ENCODE measurements at places on chromosomes 16 and 17.
A peak's percentile ranks its signal among the peaks of the same experiment; 100 is the strongest.

DNA sequence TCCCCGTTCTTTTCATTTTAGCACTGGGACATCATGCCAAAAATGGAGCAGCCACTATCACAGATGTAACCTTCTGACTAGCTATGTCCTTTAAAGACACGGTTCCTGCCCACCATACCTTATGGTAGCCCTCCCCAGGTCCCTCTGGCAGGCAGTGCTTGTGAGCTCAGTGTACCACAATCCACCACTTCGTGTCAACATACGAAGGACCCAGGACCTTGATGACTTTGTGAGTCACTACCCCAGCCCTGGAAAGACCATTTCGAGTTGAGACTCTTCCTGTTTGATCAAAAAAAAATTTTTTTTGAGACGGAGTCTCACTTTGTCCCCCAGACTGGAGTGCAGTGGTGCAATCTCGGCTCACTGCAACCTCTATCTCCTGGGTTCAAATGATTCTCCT is 21.0 kb upstream of the FLCN start:
- no peak for DNase-seq

- DNase-seq: no peak
Measured at GRCh38 chr16:79074951-79075350, 525.6 kb downstream of the MAF start.

GRCh38 chr16:57007530-57007929 is 18.2 kb downstream of the NLRC5 start:
- peak; percentile 41 for DNase-seq

DNA sequence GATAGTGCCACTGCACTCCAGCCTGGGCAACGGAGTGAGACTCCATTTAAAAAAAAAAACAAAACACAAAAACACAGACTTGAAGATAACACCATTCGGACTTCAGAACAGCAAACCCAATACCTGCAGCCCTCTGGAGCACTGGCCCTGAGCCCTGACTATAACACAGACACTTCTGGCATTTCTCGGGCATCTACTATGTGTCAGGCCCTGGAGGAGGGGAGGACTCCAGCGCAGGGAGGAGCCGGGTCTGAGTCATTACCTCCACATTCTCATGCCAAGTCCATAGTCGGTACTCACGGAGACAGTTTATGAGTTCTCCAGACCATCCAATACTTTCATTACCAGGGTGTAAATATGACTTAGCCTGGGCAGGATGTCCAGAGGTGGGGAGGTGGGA is 48.8 kb downstream of the PITPNM3 start:
- DNase-seq: no peak

GRCh38 chr16:25141648-25142047 is 30.1 kb downstream of the LCMT1 start:
- no peak for DNase-seq

DNA sequence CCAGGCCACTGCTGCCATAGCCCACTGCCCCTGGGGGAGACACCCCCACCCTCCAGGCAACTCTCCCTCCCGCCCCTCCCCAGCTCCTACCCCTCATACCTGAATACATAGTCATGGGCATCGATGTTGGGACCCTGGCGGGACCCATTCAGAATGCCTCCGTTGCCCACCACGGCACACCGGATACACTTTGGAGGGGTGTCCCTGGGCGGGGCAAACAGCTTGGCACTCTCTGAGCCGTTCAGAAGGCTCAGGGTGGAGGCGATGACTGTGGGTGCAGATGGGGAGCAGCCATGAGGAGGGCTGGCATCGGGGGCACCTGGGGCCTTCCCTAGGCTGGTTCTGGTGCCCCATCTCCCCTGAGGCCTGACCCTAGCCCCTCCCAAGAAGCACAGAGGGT is 12.6 kb downstream of the ST6GALNAC2 start:
- no peak for DNase-seq

- DNase-seq: no peak
Measured at GRCh38 chr17:77863814-77864161, 94.7 kb upstream of the TNRC6C start.

- no peak for DNase-seq
Measured at GRCh38 chr17:6040504-6040903, 29.7 kb upstream of the WSCD1 start.

DNA sequence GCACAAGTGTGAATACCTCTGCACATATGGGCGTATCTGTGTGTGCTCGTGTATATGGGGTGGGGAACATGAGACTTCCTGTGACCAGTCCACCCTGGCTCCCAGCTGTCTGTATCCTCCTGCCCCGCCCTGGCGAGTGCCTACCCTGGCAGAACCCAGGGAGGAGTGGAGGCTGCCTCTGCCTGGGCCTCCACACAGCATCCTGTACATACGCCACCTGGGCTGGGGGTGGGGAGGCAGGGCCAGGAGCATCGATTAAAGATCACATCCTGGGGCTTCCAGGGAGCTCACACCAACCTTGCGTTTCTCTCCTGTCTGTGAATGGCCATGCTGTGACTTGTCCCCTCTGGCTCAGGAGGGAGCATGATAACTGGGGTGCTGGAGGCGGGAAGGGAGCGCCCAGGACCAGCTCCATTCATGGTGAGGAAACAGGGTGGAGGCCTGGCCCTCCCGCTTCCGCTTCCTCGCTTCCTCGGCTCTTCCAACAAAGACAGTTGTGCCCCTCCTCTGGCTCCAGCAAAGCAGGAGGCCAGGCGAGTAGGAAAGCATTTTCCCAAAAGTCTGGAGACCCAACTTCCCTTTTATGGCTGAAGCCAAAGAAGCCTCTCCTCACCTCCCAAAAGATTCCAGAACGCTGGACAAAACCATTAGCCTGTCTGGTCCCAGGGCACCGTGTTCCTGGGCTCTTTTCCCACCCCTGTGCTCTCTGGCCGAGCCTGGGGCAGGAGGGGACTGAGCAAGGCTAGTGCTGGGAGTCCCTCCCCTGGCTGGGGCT is 22.9 kb downstream of the ADAM11 start:
- DNase-seq: no peak

- DNase-seq: no peak
Measured at GRCh38 chr16:9248162-9248561, 156.7 kb downstream of the HAPSTR1 start.

- peak; percentile 60 for DNase-seq
Measured at GRCh38 chr16:69566981-69567680, 1.4 kb downstream of the NFAT5 start.

DNA sequence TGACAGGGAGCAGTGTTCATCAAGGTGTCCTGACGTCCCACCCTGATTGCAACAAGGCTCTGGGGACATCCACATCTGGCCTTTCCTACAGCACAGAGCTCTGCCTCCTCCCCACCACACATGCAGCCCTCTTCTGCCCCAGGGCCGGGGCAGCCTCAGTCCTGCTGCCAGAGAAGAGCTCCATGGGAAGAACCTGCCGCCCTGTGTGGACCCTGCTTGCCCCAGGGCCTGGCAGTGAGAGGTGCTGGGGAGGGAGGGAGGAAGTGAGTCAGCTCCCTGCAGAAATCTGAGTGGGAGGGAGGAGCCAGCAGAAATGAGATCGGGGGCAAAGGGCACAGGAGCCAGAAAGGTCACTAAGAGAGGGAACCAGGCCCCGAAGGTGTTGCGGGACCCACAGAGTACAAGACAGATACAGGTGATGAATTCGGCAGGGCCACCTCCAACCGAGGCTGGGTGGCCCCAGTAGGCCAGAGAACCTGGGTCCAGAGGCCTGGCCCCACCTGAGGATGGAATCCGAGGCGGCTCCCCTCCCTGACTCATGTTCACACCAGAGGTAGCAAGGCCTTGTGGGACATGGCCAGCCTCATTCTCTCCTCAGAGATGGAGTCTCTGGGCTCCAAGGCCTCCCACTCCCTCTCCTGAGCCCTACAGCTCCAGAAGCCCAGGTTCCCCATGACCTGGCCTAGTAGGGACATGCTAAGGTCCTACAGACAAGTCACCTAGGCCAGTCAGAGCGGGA is 24.8 kb downstream of the MYO18A start:
- DNase-seq: peak; percentile 81

DNA sequence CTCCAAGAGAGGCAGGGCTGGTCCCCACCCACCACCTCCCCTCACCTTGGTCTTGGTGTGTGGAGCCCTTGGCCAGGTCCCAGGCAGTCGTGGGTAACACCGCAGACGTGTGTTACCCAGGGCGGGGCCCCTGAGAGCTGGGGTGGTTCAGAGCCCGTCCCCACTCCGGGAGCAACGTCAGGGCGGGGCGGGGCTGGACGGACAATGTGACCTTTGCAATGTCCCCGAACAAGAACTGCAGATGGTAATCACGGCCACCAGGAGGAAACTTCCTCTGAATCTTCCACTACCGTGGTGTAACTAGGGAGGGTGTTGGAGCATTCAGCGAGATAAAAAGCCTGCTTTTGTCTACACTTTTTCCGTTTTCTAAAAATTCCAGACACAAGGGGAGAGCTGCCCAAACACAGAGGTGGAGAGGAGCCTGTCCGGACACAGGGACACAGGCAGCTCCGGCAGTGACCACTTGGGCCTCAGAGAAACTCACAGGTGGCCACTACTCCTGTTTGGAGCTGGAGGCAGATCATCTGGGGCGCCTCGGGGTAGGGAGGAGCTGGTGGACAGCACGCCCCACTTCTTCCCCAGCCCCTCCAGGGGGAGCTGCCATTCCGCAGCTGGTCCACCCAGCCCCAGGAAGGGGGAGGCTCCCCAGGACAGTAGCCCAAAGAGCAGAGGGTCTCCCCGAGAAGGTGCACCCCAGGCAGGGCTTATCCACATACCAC is 14.2 kb upstream of the SLC38A10 start:
- DNase-seq: peak; percentile 67

DNA sequence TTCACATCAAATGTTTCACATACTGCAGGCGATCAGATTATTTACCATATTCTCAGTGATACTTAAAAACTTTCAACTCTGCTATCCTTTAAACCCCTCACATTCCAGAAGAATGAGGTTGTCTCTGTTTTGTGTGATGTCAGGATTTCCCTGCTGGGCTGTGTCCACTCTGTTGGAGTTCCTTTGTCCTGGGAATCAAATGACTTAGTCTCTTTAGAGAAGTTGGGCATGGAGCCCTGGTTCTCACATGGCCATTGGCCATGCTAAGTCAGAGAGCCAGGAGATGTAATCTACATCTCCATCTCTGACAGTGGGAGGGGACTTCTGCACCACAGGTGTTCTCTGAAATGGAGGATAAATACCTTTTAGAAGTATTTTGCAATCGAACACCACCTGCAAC is 205.1 kb upstream of the MAF start:
- no peak for DNase-seq

GRCh38 chr16:83954577-83955016 is 1.6 kb downstream of the OSGIN1 start:
- no peak for DNase-seq

DNA sequence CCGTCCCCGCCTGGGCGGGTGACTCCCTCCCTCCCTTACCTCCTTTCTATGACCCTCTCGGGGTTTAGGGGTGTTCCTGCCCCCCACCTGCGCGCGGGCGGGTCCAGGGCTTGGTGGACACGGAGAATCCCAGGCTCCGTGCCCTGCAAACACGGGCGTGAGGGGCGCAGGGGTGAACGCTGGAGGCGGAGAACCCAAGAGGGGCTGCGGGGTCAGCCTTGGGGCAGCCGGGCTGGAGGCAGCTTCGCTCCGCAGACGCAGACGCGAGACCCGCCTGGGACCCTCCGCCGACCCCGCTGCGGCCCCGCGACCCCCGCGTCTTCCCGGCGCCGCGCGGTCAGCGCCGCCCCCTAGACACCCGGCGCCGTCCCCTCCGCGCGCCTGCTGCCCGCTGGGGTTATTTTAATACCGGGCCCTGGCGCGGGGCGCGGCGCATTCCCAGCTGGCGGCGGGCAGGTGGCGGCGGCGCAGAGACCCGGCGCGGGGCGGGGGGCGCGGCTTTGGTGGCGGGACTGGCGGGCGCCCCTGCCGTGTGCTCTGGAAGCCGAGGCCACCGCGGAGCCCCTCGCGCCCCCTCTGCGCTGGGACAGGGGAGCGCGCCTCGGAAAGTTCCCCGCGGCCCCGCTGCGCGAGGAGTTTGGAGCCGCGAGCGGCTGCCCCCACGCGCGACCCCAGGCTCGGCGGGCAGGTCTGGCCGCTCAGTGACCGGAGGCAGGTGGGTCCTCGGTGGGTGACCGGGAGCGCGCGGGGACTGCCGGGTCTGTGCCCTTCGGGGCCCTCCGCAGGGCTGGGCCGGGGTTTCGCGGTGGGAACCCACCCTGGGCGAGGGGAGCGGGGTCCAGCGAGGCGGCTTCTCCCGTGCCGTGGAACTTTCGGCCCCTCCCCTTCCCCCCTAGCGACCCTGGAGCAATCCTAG is at the start of gene UTS2R:
Gene UTS2R, plus strand, starts transcription at position 433 of the 916 bp plus-strand sequence. CDS start 2,560 bp downstream, outside the sequence.
- DNase-seq: no peak

DNA sequence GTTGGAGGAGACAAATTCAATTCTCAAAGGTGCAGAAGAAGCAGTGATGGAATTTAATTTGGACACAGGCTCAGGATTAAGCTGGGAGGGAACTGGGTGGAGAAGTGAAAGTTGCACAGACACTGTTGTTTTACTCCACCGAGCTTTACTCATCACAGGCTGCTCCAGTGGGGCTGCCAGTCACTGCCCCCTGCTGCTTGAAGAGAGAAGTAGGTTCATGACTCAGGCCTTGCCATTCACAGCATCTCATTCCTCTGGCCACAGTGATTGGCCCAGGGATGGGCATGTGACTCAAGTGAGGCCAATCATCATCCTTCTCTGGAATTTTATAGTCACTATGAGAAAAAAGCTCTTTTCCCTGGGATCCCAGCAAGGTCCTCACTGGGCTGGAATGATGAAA is 11.8 kb downstream of the GNAO1 start:
- peak; percentile 65 for DNase-seq
